ENCODE measurements at places on chromosomes 7 and 10.

- peak; percentile 60 for DNase-seq
Observed at GRCh38 chr7:45259966-45260646, 102.5 kb downstream of the RAMP3 start.

DNA sequence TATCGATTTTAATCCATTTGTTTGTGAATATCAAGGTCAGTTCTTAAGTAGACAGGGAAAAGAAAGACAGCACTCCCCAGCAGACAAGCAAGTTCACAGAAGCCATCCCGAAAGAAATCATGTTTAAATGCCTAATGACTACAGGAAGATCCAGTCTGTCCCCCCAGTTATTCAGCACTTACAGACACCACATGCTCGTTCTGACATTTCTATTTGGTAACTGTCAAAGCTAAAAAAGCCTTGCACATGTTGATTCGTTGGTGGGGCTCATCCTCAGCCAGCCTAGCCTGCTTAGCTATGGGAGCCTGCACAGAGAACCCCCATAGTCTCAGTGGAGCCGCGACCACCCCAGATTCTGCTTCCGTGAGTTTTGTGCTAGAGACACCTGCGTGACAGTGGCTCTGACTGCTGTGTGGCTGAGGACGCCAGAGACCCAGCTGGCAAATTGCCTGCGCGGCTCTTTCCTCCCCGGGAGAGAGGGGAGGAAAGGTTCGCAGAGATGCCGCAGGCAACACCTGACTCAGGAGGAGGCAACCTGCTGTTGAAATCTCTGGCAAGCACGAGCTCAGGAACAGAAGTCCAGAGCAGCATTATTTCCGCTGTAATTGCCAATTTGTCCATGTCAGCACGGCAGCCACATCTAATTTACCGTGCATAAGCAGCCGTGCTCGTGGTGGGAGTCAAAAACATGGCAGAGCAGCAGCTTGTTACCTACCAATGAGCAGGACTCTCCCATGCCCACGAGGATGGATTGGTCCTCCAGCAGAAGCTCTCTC lies 194.2 kb downstream of the GPAM start:
- no peak for DNase-seq

- DNase-seq = no peak
Observed at GRCh38 chr7:69412331-69413146, 185.7 kb upstream of the AUTS2 start.

GRCh38 chr7:78768859-78769258 lies 684.6 kb downstream of the MAGI2 start:
- DNase-seq = no peak

DNA sequence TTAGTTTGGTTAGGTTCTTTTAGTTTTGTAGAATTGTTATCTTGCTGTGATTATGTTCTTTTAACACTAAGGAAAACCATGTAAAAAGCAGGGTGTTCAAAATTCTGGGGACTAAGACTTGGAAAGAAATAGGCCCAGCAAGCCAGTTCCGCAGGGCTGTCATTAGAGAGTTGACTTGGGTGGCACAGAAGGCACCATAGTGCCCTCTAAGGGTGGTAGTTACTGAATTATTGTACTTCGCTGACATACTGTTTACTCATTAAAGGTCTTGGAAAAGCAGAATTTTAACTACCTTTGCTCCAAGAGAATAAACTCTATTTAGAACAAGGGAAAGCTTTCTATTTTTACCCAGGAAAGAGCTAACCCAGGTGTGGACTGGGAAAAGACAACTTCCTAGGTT lies 86.5 kb downstream of the OTUD1 start:
- no peak for DNase-seq

DNA sequence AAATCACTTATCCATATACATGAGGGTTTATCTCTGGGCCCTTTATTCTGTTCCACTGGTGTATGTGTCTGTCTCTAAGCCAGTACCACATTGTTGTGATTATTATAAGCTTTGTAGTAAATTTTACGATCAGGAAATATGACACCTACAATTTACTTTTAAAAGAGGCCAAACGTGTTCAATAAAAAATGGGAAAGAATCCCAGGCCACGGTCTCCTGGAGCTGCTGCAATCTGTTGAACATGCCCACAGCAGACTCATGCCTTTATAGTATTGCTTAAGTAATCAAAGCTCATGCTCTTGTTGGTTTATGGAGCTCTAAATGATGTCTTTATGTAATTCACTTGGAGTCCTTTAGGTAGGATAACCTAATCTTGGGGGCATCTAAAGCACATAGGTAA lies 273.0 kb downstream of the ZMYND11 start:
- DNase-seq = no peak

Measured in activated T-cell treated with anti-CD3 and anti-CD28 coated beads for 4 hours (primary cell).